ENCODE measurements at places on chromosomes 11 and 22.
A peak's percentile ranks its signal among the peaks of the same experiment; 100 is the strongest.

DNA sequence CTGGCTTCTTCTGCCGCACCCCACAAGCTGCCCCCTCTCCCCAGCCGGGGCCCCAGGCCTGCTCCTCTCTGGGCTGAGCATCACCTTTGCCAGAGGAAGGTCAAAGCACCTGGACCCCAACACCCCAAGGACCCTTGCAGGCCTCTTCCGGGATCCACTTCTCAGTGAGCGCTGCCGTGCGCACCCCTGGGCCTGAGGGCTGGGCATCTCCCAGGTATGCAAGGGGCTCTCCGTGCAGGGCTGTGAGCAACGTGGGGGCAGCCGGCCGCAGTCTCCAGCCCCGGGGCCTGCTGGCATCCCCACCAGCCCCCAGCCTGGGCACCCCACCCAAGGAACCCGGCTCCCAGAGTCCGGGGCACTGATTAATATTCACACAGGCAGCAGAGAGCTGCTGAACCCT lies 64.0 kb downstream of the BRD1 start:
- DNase-seq: no peak

DNA sequence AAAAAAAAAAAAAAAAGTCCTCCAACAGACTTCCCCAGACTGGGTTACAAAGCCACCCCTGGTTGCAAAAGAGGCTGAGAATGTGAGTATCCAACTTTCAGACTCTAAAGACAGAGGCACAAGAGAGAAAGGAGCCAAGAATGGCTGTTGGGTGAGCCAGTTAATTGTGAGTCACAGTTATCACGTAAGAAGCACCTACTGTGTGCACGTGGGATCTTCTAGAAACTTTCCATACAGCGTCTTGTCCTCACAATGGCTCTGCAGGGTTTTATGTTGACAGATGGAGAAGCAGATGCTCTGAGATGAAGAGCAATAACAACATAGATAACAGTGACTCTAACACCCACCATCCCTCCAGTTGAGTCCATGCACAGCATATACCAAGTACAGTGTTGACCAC lies 41.0 kb downstream of the CD82 start:
- DNase-seq: no peak

DNA sequence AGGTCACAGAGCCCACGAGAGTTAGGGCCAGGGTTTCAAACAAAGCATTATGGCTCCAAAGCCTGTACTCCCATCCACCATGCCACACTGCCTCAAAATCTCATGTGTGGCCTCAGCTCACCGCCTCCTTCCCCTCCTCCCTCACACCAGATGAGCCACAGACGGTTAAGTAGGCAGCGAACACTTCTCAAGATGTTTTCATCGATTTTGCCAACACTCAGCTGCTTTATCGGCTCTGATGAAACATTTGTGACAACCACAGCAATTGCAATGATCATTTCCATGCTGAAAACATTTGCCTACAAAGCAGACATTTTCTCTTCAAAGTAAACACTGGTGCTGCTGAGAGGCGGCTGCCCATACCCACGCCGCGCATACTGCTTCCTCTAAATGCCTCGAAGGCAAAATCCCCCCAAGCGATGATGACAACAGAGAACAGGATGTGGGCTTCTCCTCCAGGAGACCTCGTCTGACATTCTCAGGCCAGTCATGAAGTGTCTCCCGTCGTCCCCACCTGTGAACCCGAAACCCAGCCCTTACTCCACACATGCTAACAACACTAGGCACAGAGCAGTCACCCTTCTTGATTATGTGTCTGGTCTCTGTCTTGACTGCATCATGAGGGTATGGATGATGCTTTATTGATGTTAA lies 599.2 kb downstream of the SOX6 start:
- no peak for DNase-seq

GRCh38 chr11:133814588-133815100 lies 30.7 kb downstream of the SPATA19 start:
- DNase-seq: no peak

- no peak for DNase-seq
Measured at GRCh38 chr11:35099278-35100012, 39.5 kb upstream of the CD44 start.

GRCh38 chr11:115659061-115659963 lies 155.1 kb upstream of the CADM1 start:
- no peak for DNase-seq

- no peak for DNase-seq
Measured at GRCh38 chr22:36455571-36456463, 25.6 kb downstream of the TXN2 start.

DNA sequence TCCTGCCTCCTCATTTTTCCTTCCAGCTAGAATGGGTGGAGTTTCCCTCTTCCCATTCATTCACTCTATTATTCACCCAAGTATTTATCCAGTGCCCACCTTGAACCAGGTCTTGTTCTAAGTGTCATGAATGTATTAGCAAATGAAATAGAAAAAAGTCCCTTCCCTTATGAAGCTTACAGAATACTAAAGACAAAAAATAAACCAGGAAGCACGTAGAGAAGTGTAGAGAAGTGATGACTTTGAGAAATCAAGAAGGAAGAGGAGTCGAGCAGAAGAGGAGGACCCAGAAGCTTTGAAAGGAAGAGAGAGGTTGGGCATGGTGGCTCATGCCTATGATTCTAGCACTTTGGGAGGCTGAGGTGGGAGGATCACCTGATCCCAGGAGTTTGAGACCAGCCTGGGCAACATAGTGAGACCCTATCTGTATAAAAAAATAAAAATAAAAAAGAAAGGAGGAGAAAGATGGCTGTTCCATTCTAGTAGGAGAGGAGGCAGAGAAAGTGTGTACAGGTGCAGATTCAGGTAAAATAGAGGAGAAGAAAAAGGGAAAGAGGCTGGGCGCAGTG lies 17.1 kb upstream of the SYVN1 start:
- peak; percentile 33 for DNase-seq

DNA sequence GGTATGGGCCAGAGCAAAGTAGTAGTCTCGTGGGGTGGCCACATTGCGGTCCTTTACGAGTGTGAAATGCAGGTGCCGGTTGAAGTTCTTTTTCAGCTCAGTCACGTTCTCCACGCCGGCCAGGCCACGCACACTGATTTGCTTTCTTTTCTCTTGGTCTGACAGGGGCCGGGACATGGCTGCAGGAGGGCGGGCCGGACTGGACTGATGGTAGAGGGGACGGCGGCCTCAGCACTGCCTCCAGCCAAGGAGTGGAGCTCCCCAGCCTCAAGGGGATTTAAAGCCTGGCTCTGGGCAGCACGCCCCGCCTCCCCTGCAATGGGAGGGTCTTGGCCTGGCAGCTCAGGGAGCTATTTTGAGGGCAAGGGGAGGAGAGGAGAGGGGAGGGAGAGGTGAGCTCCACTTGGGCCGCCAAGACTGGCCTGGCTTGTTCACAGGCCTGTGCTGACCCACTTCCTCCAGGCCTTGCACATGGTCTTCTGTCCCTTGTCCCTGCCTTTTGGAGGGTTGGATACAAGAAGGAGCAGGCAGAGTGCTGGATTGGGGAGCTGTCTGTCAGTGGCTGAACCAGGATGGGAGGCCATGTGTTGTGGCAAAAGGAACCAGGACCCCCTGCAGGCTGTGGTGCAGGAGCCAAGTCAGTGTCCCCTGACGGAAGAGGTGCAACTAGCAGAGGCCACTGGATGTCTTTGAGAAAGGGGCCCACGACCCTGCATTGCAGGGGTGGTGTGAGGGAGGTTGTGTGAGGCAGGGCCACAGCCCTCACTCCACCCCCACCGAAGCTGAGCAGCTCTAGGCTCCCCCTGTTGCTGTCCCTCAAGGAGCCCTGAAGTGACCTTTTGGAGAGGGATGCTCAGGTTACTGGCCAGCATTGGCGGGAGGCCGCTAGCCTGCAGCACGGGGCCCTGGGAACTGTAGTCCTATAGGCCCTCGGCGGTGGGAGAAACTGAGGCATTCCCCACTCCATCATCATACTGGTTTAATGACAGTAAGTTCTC lies at the start of gene PYGM:
Gene PYGM, minus strand, starts transcription at position 253 of the 998 bp plus-strand sequence. Its CDS starts 76 bp downstream, at position 177.
- DNase-seq: no peak

DNA sequence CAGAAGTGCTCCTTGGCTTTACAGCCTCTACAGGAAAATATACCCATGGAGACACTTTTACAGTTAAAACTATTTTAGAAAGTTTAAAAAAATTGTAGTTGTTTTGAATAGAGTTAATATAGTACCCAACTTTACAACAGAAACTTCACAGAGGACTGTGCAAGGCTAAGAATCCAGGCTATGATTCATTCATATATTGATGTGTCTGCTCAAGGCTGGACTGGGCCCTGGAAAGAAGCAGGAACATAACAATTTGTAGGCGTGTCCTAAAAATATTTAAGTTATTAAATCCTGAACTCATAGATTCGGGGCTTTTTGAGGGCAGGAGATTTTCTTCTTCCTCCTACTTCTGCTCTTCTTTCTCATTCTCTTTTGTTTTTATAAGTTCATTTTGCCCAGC lies 291.5 kb upstream of the CCDC179 start:
- no peak for DNase-seq

- no peak for DNase-seq
Measured at GRCh38 chr11:116984589-116984988, 113.6 kb downstream of the SIK3 start.

GRCh38 chr22:46591930-46592329 lies 28.3 kb upstream of the GRAMD4 start:
- DNase-seq: no peak

DNA sequence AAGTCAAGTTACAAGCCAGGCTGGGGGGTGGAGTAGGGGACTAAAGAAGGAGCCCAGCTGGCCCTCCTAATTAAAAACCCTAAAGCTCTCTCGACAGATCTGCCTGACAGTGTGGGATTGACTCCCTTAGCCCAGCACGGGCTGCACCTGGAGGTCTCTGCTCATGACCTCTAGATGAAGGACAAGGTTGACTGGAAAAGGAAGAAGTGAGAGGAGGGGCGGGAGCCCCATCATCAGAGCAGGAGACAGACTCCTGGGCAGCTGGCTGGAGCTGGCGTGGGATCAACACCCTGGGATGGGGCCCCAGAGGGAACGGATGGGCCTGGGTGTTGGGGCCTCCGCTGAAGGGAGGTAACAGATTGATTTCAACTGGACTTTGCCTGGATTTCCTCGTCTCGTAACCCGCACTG lies 46.1 kb downstream of the RPUSD4 start:
- DNase-seq: no peak

DNA sequence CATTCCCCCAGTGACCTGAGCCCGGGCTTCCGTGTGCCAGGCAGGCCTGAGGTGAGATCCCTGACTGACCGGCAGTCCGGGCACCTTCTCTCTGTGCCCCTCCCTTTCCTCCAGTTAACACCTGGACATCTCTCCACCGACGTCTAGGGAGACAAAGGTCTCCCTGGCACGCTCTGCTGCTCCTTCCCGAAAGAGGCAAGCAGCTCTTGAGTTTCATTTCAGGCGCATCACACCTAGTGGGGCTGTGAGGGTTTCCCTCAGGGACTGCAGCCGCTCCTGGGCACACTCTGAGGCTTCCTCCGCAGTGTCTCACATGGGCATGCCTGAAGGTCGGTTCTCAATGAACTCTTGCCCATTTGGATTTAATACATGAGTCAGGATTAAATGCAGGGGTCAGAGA lies 322.7 kb downstream of the CTTN start:
- DNase-seq: no peak

Data from hematopoietic multipotent progenitor cell (in vitro differentiated cells).